ENCODE measurements at places on chromosomes 3 and 15. TPM values are rescaled to one million over a fixed set of nuclear protein-coding genes. Genes with fewer than 3 reads are reported as not detected.

Gene CCDC191
- 10.3 TPM for total RNA-seq

Gene TBL1XR1
- 64.6 TPM for total RNA-seq

Gene PPP1R14D
- total RNA-seq: not detected

Gene NR2E3
- 0.57 TPM for total RNA-seq

Gene IGDCC3
- 179 TPM for total RNA-seq

Gene CFAP91
- total RNA-seq: 26.0 TPM

Gene SST
- total RNA-seq: not detected

Gene RBP2
- 1.2 TPM for total RNA-seq

All from motor neuron (in vitro differentiated cells).